ENCODE measurements at places on chromosomes 4 and X. TPM values are rescaled to one million over a fixed set of nuclear protein-coding genes. Genes with fewer than 3 reads are reported as not detected.

Gene TEX13D
- total RNA-seq, result not detected

DNA sequence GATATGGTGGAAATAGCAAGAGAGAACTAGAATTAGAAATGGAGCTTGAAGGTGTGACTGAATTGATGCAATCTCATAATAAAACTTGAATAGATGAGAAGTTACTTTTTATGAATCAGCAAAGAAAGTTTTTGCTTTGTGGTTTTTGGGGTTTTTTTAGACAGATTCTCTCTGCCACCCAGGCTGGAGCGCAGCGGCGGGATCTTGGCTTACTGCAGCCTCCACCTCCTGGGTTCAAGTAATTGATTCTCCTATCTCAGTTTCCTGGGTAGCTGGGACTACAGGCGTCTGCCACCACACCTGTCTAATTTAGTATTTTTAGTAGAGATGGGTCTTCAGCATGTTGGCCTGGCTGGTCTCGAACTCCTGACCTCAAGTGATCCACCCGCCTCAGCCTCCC lies 23.7 kb upstream of the NEIL3 start:
- no peak for DNase-seq

Gene CDKL5
- 102 TPM for total RNA-seq

DNA sequence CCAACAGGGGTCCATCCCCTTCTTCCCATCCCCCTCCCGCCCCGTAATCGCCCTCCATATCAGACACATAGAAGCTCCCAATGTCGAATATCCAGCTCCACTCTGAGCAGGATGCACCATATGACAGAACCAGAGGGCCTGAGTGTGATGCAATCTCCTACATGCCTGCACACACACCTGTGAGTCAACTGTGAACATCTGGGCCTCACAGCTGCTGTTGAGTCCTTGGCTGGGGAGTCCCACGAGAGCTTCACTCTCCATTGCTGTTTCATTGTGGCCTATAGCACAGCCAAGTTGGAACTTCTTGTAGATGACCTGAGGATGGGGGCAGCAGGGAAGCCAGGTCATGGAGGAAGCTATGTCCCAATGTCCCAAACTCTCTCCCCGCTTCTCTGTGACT lies 8.2 kb downstream of the SLC38A5 start:
- no peak for DNase-seq

DNA sequence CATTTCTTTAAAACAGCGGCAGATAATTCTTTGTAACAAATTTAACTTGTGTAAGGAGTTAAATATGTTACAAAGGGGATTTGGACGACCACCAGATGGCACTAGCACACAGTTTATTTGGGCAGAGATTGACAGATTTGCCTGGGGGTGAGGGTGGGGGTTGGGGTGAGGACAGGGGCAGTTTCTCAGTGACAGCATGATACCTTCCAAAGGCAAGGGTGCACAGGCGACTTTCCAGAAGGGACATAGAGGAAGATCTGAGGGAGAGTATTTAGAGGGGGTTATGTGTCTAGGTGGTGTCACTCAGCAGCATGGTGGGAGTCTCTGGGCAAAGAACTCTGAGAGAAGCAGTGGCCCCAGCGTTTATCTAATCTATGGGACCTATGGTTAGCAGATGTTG lies 9.6 kb upstream of the TMA16 start:
- peak; percentile 10 for DNase-seq

GRCh38 chr4:95798727-95799126 lies 41.2 kb upstream of the PDHA2 start:
- DNase-seq, result no peak

Gene RBMXL3
- not detected for total RNA-seq

Gene FRG2
- not detected for total RNA-seq

- DNase-seq, result no peak
These were observed 382.2 kb upstream of the IGFBP7 start for GRCh38 chr4:57492251-57492878.

GRCh38 chrX:91137883-91138282 lies 296.8 kb upstream of the PABPC5 start:
- DNase-seq, result no peak

GRCh38 chr4:10144966-10145365 lies 28.4 kb upstream of the WDR1 start:
- DNase-seq, result no peak

Gene GPR78
- total RNA-seq, result not detected

DNA sequence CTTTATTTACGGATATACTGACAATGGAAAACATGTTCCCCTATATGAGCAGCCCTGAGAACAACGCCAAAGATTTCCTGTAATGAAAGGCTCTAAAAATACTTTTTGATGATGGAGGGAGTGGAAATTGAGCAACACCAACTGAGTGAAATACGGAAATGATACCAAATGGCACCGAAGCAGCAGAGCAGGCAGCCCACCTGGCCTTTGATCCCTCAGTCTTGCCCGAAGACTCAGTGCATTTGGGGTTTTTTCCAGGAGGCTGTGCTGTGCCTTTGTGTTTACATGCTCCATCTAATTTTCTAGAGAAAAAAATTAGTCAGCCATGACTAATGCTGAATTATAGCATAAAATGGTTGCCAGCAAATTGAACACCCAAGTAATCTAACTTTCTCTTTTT lies 169.9 kb upstream of the RBPJ start:
- DNase-seq, result no peak

All from dorsolateral prefrontal cortex (tissue), 122 donors.